Upper lobe of right lung (tissue), 1 donor: ENCODE measurements at places on chromosomes 7 and 10.

DNA sequence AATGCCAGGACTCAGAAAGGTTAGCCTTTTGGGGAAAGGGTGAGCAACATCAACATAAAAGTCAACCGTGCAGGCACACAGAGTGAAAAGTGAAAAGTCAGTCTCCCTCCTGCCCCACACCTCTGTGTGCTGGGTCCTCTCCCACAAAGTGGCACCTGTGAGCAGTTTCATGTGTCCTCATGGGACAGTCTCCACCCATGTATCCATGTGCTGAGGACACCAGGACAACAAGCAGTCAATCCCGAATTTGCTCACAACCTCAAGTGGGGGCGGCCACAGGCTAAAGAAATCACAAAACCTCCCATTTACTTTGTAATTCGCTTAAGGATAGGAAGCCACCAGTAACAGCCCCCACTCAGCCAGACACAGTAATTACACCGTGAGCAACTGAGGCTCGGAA is 97.4 kb downstream of the ARHGAP22 start:
- DNase-seq, result no peak

DNA sequence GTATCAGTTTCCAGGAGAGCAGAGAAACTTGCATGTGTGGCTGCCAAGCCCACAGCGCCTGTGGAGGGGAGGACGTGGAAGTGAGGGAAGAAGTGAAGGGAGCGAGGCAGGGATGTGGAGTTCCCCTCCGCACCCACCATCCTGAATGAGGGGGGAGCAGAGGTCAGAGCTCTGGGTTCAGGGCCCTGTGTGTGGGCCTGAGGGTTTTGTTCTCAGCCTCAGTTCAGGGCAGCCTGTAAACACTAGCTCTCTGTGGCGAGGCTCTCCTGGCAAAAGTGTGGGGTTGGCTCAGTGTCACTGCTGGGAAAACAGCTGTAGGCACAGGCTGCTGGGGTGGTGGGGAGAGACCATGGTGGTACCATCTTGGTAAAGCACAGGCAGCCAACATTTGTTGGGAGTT is 108.4 kb downstream of the C10orf105 start:
- no peak for DNase-seq

- no peak for DNase-seq
These were observed 121.8 kb upstream of the AFAP1L2 start for GRCh38 chr10:114526126-114526503.

DNA sequence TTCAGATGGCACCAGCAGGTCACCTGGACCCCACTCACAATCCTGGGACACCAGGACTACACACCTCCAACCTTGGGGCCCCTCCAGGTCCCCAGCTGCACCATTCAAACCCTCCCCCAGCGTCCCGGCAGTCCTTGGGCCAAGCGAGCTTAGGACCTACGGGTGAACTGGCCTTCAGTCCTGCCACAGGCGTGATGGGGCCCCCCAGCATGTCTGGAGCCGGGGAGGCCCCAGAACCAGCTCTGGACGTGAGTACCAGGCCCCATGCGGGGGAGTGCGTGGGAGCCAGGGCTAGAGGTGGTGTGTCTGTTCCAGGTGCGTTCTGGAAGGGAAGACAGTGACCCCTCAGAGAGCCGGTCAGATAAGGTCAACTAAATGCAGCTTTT is 17.8 kb downstream of the ZMIZ2 start:
- DNase-seq, result no peak

- no peak for DNase-seq
These were observed 63.1 kb downstream of the TNS3 start for GRCh38 chr7:47518827-47519226.

DNA sequence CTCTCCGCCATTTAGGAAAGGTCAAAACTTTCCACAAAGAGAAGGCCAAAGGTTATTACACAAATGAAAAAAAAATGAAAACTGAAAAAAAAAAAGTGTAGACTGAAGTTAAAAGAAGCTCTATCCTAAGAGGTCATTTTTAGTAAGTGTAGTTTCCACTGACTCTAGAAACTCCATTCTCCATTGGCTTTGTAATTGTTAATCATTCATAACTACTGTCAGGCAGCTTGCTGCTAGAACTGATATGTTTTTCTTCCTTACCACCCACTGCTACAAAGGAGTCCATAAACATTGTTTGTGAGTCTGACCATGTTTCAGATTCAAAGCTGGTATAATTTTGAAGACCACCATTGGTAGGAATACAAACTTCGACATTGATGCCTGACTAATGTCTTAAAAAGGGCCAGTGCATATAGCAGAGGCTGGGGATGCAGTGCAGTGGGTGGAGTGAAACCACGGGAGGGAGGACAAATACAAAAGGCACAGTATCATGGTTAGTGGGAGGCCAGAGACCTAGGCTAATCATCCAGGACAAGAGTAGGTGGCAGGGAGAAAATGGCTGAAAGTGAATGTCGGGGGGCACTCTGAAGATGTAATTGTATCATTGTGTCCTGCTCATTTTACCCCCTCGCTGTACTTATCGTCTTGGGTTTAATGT is 16.9 kb upstream of the DYNC1I1 start:
- DNase-seq, result no peak

DNA sequence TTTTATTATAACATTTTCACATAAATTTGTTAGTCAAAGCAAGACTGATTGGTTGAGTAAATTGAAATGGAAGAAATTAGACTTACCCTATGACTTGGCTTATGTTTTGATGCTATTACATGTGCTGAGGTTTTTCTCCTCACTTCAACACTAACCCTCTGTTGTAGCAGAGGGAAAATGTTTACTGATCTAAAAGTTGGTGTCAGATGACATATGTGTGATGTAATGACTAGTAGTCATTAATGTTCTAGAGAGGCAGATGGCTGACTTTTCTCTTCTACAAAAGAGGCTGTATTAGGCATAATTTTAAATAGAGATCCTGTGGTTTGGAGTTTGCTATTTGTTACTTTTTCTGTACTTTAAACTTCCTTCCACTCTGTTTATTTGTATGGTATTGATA is 266.0 kb downstream of the BBS9 start:
- DNase-seq, result no peak

DNA sequence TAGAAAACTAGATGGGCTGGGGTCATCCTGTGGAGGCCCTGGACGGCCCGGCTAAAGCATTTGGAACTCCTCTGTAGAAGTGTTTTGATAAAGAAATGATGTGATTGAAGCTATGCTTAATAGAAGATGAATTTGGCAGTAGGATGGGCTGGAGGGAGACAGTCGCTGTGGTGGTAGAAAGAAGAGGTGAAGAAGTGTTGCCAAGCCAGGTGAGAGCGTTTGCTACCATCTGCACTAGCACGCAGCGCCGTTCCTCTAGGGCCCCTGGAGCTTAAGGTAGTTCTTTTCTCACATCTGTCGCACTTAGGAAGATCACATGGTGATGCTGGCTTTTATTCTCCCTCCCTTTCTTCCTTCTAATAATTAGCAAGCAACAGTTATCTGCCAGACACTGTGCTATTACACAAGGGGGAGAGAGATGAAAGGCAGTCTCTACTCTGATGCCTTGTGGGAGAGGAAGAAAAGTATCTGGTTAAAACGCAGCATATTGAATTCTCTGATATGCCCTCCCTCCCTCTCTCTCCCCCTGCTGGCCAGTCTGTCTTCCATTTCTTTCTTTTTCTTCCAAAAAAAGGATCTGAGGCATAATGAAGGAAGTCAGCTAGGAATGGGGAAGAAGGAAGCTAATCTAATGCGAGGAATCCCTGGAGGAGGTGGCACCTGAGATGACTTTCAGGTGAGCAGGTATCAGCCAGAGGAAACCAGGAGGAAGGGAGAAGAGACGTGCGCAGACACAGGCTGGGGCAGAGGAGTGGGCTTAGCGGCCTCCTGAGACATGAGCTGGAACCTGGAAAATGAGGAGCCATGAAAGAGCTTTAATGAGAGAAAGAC is 162.3 kb upstream of the KLF14 start:
- DNase-seq, result no peak

DNA sequence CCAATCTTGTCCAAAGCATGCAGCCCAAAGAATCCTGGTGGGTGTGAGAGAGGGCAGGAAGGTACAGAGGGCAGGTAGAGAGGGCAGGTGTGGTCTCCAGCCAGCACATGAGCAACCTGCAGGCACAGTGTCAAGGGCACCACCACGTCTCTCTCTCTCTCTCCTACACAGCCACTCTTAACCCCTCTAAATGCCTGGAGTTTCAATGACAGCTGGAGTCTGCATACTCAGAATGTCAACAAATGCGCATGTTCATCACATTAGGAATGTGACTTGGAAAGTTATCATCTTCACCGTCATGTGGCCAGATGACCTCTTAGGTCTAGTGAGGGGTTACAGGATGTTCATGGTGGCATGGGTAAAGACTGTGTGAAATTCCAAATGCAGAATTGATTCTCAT is 456.8 kb downstream of the SORCS1 start:
- DNase-seq, result no peak
